ENCODE measurements at places on chromosomes 16 and 17.

- DNase-seq, result no peak
Measured at GRCh38 chr17:5241861-5242671, 7.4 kb upstream of the SCIMP start.

DNA sequence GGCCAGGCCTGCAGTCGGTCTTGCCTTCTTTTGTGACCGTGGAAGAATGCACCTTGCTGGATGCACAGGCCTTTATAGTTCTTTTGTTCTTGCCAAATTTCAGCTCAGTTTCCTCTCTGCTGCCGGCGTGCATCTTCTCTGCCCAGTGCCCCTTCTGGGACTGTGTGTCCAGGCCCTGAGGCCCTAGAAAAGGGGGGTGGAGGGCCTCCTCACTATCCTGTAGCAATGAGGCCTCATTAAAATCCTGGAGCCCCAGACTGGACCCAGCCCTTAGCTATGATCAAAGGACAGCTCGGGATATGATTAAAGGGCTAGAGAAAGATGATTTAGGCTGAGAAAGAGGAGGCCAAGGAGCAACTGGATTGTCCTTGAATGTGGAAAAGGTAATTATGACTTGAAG lies 229.8 kb downstream of the SEC14L1 start:
- DNase-seq, result no peak

- DNase-seq, result no peak
Measured at GRCh38 chr17:45843722-45844121, 959 bp upstream of the SPPL2C start.

GRCh38 chr16:29820730-29821642 lies 724 bp downstream of the MVP start:
- peak; percentile 8 for DNase-seq

GRCh38 chr17:50149091-50149416 lies 1.4 kb downstream of the PPP1R9B start:
- no peak for DNase-seq

DNA sequence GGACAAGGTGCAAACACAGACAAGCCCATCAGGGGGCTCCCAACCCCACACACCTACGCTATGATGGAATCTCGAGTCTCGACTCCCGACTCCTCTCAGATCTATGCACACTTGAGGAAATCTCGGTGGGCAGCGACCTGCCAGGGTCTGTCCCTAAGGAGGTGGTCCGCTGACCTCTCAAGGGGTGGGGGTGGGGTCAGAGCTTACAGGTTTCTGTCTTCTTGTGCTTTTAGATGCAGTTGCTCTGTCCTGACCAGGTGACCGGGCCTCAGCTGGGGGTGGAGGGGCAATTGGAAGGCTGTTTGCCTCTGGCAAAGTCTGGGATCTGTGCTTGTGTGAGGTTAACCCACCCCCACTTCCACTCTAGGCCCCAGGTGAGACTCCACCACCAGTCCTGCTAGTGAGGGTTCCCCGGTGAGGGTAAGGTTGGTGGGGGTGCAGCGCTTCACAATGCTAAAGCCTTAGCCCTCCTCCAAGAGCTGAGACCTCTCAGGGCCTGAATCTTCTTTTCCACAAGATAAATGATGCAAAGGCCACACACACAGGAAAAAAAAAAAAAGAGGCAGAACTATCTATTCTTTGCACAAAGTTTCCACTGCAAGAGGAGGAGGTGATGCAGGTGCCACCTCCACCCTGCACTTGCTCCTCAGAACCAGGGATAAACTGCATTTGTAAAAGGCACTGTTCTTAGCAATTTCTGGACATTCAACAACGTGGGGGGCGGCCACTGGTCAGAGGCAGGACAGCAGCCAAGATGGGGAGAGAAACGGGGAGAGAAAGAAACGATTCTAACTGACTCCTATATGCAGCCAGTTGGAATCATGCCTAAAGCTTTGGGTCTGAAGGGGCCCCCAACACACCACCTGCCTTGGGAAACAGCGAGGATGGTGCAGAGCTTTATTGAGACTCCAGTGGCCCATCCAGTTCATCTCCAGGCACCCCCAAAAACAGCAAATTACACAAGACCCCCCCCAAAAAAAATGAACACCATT lies 4.1 kb downstream of the CISD3 start:
- DNase-seq, result no peak

DNA sequence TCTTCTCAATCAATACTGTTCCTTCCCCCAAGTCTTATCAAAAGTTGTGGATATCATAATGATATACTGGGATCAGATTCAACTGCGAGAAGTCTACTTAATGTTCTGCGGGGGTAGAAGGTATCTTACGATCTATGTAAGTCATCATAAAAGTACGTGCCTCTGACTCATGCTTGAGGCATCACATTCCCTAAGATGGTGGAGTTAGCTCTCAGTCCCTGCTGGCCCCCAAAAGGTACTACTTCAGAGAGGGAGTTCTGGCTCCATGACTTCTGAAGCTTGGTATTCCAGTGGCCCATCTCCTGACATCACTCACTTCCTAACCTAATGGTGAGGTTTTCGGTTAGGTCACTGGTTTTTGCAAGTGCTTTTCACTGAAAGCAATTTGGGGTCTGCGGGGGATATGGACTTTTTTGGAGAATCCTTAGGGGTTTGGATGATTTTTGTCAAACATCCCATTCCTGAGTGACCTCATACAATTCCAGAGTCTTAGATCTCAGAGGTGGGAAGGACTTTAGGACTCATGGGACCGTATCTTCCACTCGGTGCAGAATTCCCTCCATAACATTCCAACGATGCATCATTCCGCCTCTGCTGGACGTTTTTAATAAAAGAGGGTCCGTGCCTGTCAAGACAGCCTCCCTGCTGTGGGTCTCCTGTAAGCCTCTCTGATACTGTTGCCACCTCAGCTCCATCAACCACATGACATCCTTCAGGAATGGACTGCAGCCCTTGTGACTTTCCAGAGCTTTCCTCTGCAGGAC lies 74.3 kb downstream of the DYNLRB2 start:
- no peak for DNase-seq

DNA sequence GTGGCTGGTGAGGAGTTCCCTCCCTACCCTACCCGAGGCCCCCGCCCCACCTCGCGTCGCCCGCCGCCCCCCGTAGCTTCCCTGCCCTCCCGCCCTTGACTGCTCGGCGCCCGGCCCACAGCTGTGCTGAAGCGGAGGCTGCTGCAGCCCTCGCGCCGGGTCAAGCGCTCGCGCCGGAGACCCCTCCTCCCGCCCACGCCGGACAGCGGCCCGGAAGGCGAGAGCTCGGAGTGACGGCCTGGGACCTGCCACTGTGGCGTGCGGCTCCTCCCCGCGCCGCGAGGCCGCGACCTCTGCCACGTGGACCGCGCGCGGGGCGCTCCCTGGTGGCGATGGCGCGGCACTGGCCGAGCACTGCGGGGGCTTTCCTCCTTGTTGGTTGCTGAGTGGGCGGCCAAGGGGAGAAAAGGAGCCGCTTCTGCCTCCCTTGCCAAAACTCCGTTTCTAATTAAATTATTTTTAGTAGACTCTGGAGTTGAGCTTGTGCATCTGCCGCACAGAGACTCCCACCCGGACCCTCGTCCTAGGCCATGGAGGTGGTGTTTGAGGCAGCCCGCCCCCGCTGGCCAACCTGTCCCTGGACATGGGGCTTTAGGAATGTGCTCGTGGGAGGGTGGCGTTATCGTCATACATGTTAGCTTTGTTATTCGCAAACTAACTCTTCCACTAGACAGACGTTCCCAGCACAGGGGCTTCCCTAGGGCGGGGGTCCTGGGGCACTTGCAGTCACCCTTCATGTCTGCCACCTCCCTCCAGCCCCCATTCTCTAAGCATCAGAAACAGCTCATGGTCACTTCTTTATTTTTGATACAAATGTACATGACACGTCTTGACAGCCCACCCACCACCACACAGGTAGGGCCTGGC lies 4.4 kb downstream of the TP53I13 start:
- DNase-seq, result no peak

DNA sequence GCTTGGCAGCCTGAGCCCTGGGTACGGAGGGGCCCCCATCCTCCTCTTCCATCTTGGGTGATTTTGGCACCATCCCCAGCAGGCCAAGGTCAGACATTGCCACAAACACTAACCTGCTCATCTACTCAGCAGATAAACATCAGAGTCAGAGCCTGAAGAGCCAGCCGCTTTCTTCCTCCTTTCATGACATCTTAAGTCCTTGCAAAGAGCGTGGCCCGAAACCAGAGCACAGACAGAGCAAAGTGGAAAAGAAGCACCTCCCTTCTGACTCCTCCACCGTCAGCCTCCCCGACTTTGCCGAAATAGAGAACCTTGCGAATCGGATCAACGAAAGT lies 60.4 kb upstream of the RPH3AL start:
- no peak for DNase-seq

GRCh38 chr17:66542129-66542966 lies 239.9 kb downstream of the PRKCA start:
- no peak for DNase-seq

DNA sequence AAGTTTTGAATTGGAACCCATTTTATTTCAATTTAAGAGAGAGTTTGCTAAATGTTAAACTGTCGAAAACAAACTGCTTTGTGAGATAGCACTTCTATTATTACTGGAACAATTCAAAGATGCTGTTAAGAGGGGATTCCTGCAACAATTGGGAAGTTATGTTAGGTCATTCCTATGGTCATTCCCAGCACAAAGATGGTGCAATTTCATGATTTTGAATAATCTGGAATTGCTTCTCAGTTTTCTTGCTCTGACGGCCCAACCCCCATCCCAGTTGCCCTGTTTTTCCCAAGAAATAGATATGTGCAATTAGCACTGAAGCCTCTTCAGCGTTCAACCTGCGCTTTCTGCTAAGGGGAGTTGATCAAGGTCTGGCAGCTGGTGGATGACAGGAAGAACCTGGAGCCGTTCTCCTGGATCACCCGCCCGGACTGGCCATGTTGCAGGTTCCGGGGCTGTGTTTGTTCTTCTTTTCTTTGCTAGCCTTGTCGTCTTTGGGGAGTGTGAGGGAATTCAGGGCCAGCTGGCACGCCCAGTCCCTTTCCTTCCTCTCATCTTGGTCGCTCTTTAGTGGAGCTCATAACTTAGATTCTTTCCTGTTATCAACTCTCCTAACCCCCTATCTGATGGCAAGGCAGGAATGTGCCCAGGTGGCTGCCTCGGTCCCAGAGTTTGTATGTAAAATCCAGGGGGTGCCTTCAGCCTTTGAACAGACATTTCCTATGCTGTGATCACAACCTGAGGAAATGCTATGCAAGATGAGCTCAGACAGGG lies 29.0 kb upstream of the IRF8 start:
- DNase-seq, result no peak

GRCh38 chr17:60351012-60351695 lies 40.8 kb downstream of the USP32 start:
- no peak for DNase-seq
